Activated CD4-positive, alpha-beta T cell treated with anti-CD3 and anti-CD28 coated beads, Interleukin-2, amount 50 U/mL, for 48 hours (primary cell): ENCODE measurements at places on chromosomes 5 and 9.
A peak's percentile ranks its signal among the peaks of the same experiment; 100 is the strongest.

DNA sequence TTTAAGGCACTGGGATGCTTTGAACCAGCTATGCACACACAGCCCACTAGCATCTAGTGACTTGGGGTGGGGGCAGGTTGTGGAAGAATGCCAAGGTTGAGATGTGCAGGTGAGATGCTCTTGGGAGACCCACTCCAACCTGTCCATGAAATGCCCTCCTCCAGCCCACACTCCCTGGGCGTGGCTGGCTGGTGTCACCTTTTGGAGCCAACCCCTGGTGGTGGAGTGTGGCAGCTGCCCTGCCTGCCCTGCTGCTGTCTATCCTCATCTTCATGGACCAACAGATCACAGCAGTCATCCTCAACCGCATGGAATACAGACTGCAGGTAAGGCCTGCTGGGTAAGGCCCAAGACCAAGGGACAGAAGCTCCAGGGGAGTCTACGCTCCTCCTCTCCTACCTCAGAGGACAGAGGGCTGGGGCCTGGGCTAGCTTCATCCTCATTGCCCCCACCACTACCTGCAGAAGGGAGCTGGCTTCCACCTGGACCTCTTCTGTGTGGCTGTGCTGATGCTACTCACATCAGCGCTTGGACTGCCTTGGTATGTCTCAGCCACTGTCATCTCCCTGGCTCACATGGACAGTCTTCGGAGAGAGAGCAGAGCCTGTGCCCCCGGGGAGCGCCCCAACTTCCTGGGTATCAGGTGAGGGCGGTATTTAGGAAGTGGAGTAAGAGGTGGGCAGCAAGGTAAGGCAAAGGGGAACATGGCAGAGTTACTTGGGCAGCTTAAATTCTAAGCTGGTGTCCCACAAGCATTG is 7.4 kb downstream of the SLC4A9 start:
- no peak for DNase-seq

DNA sequence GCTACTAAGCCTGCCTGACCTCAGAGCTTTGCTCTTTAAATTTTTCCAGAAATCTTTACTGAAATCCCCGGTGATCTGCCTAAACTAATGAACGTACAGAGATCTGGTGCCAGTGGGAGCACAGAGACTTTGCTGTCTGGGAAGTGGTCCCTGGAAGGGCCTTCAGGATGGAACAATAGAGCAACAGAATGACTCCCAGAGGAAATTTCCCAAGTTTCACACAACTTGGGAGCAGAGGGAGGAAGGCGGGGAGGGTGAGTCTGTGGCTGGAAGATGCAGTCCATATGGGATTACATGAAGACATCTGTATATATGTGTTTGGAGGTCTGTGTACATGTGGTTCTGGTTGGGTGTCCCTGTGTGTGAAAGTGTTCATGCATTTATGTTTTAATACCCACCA is 638.3 kb downstream of the CCDC171 start:
- DNase-seq = no peak

DNA sequence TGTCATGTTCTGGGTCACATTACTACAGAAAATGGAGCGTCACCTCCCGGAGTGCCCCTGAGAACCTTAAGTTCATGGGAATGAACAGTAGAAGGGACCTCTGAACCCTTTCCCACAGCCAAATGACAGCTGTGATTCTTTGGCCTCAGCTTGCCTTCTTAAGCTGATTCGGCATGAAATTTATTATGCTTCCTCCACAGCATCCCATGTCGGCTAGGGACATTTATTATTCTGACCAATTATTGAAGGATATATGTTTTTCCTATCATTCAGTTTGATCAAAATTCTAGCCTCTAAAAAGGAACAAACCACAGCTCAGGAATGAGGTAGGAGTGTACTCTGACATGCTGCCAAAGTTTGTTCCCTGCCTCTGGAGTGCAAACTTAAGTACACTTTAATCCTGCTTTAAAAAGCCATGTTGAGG is 440.6 kb downstream of the CETN3 start:
- DNase-seq = no peak

GRCh38 chr9:95167998-95168397 is 149.5 kb downstream of the FANCC start:
- DNase-seq = peak; percentile 76

DNA sequence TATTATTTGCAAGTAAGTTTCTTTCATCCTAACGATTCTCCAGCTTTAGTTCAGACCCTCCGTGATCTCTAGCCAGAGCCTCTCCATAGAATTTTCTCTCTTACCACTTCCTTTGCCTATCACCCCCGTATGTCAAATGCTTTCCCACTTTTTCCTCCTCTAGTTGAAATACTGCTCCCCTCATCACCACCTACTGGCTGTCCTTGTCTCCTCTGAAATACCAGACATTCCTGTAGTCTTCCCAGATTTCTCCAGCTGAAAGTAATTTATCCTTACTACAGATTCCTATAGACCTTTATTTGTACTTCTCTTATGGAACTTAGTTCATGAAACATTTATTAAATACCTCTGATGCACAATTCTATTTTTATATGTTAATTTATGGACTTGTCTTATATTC is 36.0 kb upstream of the GLIPR2 start:
- DNase-seq = no peak

DNA sequence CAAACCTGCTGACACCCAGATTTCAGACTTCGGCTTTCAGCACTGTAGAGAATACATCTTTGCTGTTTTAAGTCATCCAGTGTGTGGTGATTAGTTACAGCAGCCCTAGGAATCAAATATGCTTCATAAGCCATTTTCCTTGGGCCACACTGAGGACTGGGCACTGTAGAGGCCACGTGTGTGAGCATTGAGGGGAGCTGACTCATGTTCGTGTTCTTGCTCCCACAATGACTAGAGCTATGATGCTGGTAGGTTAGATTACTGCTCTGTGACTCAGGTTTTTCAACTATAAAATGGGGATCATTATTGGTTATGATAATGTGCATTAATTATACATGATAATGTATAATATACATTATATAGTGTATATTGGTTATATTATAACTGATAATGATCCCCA is 96.5 kb upstream of the PALM2AKAP2 start:
- no peak for DNase-seq

GRCh38 chr5:143957455-143957854 is 145.5 kb downstream of the HMHB1 start:
- no peak for DNase-seq

GRCh38 chr5:176844281-176844680 is 33.9 kb downstream of the UNC5A start:
- no peak for DNase-seq

DNA sequence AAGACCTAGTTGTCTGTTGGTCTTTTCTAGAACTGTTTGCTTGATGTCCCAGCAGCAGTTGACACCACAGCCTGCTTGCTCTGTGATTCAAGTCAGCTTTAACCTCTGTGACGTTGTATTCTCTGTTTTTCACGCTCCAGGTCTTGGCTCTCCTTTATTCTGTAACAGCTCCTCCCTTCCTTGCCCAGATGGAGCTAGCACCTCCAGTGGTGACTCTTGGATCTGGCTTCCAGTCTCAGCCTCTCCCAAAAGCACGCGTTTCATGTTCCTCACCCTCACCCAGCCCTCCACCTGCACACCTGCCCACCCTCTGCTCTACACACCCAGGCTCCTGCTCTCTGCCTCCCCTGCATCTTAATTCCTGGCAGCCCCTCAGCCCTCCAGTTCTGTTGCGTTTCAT is 50.6 kb downstream of the DMRT1 start:
- no peak for DNase-seq

DNA sequence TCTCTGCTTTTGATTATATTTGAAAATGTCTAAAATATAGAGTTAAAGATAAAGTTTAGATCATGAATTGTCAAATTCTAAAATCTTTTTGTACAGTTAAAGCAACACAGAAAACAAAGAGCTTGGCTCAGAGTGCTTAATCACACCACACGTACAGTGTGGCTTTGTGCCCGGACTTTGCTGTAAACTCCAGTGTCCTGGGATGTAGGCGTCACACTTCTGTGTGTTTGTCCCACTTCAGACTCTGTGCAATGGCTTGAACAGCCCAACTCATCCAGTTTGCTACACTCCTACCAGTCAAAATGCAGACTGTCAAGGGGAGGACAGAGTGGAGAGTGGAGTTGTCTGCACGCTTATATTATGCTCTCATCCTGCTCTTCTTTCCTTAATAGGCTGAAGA is 45.3 kb downstream of the SMARCA2 start:
- no peak for DNase-seq

DNA sequence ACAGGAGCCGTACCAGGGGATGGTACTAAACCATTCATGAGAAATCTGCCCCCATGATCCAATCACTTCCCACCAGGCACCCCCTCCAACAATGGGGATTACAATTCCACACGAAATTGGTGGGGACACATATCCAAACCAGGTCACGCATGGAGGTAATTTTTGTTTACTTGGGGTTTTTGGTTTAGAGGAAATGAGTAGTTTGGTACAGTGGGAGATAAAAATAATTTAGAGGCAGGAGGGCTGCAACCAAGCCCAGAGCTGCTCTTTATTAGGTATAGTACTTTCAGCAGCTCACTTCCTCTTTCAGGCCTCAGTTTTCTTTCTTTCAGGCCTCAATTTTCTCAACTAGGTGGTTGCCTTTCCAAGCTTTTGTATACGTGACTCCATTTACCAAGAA is 23.2 kb downstream of the PRUNE2 start:
- no peak for DNase-seq

GRCh38 chr5:3032513-3032912 is 281.0 kb upstream of the IRX2 start:
- DNase-seq = no peak

- DNase-seq = no peak
Measured at GRCh38 chr9:69140123-69140735, 33.8 kb upstream of the TJP2 start.

DNA sequence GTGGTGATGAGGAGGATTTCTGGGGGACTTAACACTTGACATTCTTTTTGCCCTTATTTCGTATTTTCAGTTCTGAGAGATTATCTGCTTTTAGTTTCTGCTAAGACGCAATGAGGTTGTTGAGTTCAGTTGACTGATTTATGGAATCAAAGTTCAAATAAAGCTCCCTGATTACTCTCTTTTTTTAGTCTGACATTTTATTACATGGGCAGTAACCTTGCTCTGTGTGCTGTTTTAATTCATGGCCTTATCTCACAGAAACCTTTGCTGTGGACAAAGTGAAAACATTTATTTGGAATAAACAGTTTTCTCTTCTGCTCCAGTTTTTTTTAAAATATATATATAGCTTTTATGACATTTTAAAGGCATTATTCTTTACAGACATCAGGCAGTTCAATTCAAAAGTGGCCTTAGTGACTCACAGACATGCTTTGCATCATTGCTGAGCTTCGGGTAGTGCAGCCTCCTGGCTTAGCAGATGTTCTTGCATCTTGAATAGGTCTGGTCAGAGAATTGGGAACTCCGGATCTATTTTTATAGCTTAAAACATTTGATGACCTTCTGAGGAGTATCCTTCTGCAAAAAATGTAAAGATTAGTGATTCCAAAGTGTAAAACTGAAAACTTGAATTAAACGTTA is 162.9 kb downstream of the FAM170A start:
- DNase-seq = no peak
